ENCODE measurements at places on chromosomes 7 and 10.

DNA sequence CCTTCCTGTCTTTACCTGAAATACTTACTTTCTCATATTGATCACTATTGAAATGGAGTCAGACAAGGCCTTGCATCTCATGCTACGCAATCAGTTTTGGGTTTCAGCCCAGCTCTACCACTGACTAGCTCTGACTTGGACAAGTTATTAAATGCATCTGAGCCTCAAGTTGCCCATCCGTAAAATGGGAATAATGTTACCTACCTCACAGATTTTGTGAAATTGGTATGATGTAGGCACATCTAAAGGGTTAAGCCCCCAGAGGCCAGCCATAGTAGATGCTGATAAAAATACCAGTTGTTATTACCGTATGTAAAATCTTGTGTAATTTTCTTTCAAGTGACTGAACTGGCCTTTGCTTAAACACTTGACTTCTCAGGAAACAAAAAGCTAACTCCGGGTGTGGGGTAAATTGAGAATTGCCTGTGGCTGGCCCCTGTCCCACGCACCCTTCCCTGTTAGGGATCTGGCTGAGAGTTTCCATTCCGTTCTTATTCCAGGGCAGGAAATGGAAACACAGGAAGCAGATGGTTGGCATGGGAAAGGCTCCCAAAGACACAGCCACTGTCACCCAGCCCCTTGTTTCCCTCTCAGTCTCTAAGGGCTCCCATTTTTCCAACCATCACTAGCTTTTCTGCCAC lies 7.5 kb downstream of the DUSP5 start:
- DNase-seq: no peak

- DNase-seq: no peak
Measured at GRCh38 chr10:12588091-12588860, 238.9 kb downstream of the CAMK1D start.

- DNase-seq: no peak
Measured at GRCh38 chr10:124596116-124596785, 134.6 kb downstream of the LHPP start.

- DNase-seq: no peak
Measured at GRCh38 chr7:128692623-128693270, 20.7 kb downstream of the GARIN1A start.

GRCh38 chr7:105678811-105679495 lies 97.7 kb upstream of the EFCAB10 start:
- no peak for DNase-seq

DNA sequence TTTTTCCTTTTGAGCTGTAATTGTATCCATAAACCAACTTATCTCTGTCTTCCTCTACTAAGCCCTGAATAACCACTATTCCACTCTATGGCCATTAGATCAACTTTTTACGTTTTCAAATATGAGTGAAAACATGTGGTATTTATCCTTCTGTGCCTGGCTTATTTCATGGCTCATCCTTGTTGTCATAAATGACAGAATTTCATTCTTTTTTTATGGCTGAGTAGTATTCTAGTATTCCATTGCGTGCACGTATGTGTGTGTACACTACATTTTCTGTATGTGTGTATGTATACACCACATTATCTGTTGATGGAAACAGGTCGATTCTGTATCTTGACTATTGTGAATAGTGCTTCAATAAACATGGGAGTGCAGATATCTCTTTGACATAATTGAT lies 11.1 kb downstream of the CDK1 start:
- DNase-seq: no peak

GRCh38 chr7:122304996-122305421 lies 459 bp upstream of the FEZF1 start:
- no peak for DNase-seq

GRCh38 chr10:70678757-70679489 lies 6.6 kb downstream of the ADAMTS14 start:
- DNase-seq: no peak

DNA sequence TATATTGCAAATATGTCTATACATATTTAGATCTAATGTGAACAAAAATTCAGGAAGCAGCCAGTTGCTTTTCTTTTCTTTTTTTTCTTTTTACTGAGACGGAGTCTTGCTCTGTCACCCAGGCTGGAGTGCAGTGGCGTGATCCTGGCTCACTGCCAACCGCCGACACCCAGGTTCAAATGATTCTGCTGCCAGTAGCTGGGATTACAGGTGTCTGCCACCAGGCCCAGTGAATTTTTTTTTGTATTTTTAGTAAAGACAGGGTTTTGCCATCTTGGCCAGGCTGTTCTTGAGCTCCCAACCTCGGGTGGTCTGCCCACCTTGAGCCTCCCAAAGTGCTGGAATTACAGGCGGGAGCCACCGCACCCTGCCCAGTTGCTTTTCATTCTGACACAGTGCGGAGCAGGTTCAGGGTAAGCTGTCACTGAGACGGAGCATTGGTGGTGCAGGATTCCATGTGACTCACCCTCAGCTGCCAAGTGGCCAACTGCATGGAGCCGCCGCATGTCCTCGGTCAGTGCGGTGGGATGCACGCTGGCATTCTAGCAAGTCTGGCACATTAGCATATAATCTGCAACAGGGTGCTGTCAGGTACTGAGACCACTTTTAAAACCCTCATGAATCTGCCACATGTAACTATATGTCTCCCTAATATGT lies 362.7 kb downstream of the DNAJB6 start:
- DNase-seq: no peak

GRCh38 chr7:36311539-36311938 lies 78.1 kb upstream of the ANLN start:
- DNase-seq: no peak

DNA sequence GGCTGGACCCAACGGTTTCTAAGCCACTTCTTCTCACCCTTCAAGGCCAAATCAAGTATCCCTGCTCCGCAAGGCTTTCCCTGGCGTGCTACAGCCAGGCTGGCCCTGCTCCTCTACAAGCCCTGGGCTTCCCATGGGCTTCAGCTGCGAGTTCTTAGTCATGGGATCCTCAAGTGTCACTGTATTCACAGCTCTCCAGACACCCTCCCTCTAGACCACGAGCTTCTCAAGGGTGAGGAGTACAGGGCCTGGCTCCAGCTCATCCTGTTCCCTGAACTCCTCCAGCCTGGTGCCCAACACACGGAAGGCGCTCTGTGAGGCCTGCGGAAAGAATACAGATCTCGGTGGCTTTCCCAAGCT lies 38.8 kb downstream of the FAM53B start:
- DNase-seq: peak; percentile 61

- DNase-seq: no peak
Measured at GRCh38 chr7:1229956-1230355, 2.7 kb upstream of the UNCX start.

DNA sequence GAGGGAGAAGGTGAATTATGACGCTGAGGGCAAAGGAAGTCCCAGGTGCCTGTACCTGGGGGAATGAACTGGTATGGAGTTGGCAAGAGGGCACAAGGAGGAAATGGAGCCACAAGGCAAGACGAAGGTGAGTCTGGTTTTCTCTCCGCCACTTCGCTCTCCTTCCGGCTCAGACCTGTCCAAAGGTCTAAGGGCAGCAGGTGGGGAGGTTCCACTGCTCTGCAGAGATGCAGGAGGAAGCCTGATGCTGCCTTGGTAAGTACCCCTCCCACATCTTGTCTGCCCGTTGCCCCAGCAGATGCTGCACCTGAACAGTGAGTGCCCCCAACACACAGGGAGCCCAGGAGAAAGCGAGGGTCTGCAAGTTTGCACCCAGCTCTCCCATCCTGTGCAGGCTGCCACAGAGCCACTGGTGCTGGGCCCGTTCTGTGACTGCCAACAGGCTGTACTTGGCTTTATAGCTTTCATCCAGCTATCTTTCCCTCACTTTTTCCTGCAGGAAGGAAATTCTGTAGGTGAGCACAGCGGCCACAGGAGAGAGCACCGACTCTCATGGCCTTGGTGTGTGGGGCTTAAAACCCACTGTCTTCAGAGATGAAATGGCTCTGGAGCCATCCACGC lies 235.2 kb downstream of the COBL start:
- DNase-seq: no peak

DNA sequence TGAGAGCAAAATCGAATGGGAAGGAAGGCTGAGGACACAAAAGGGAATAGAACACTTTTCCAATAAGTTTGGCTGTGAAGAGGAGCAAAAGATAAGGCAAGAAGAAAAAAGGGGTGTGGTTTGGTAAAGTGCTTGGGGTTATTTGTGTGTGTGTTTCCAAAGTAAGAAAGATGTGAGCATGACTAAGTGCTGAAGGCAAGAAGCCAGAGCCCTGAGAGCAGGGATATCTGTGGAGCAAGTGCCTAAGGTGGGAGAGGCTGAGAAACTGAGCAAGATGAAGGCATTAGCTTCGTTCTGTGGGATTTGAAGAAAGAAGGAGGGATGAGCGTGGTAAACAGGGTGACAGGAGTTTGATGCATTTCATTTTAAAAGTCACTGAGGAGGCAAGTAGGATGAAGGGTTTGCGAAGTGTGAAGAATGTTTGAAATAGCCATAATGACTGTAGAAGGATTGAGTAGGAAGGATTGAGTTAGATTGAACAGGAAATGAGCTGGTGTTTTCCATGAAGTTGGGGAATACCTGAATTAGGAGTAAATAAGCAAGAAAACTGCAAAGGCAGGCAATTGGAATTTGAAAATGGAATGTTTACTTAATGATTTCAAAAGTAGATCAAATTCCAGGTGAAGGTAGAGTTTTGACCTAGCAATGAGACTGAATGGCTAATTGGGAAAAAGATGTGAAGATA lies 19.9 kb upstream of the SP4 start:
- no peak for DNase-seq

- no peak for DNase-seq
Measured at GRCh38 chr10:75397496-75398199, 3.9 kb downstream of the ZNF503 start.

- no peak for DNase-seq
Measured at GRCh38 chr10:23516530-23516929, 77.7 kb downstream of the OTUD1 start.

DNA sequence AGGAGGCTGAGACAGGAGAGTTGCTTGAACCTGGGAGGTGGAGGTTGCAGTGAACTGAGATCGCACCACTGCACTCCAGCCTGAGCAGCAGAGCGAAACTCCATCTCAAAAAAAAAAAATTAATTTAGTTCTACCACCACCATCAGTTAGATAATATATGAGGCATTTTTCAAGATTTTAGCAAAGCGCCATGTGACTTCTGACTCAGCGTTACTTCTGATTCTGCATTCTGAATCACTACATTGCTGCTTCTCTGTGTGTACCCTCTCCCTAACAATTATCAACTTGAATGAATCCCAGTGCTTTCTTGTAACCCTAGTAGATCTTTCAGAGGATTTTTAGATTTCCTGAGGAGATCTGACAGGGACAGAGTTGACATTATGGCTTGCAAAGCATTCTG lies 176.8 kb upstream of the SORCS1 start:
- DNase-seq: no peak

GRCh38 chr10:85527616-85528317 lies 838.8 kb downstream of the GRID1 start:
- DNase-seq: no peak

DNA sequence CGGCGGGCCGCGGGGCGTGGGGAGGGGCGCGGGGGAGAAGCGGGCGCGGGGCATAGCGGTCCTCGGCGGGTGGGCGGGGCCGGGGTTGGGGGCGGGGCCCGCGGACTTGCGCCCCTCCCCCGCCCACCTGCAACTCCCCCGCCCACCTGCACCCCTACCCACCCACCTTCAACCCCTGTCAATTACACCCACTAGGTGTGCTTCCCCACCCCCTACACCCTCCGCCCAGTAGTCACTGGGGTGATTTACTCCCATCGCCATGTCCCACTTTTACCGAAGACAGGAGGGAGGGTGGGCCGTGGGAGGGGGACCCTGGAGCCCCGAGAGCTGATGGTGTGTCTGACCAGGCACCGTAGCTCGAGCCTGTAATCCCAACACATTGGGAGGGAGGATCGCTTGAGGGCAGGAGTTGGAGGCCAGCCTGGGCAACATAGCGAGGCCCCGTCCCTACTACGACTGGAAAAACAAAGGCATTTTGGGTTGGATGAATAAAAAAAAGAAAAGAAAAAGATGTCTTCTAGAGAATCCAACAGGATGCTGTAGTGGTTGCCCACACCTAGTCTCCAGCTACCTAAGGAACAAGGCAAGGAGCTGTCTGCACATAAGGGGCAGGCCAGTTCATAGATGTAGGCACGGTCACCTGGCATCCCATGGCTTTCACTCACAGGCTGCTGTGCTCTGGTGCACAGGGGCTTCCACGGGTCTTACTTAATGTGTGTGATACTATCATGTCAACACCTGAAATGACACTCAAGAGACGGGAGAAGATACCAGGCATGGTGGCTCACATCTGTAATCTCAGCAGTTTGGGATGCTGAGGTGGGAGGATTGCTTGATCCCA lies 761 bp downstream of the KCTD7 start:
- peak; percentile 32 for DNase-seq

GRCh38 chr10:94402843-94403379 lies 570 bp downstream of the TBC1D12 start:
- peak; percentile 13 for DNase-seq

GRCh38 chr10:88853155-88853881 lies 1.7 kb upstream of the ANKRD22 start:
- no peak for DNase-seq

GRCh38 chr10:10870523-10871241 lies 147.0 kb upstream of the CELF2 start:
- no peak for DNase-seq

- no peak for DNase-seq
Measured at GRCh38 chr7:151306374-151306773, 35.2 kb upstream of the NUB1 start.

DNA sequence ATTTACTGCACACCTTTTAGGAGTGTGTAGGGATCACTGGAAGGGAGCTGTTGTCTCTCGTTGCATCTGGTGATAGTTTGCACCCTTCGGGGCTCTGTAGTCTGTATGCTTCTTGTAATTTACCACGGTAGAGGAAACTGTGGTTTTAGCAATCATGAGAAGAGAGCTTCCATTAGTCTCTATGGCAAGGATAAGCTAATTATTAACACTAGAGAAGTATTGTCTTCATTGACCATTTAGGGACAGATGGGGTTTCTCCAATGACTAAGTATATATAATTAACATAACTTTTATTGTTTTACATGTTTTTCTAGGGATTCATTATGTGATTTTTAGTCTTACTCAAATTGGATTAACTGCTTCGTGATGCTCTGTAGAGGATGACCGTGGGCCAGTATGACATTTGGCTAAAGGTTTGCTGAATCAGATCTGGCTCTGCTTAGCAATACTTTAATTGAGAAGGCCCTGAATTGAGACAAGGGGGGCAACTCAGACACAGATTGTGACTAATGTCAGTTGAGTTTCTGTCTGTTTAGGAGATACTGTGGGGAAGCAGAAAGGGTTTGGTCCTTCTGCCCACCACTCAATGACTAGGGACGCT lies 8.7 kb downstream of the SLC18A2 start:
- no peak for DNase-seq

DNA sequence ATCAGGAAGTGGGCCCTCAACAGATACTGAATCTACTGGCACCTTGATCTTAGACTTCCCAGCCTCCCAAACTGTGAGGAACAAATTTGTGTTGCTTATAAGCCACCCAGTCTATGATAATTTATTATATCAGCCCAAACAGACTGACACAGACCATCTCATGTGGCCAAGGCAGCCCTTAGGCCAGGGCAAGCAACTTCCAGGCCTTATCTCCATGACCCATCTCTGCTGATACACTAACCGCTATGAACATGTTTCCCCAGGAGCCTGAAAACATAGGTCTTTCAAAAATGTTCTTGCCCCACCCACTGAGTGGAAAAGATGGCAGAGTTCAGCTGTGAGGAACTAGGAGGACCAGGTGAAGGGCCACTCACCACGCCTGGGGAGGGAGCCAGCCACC lies 3.2 kb upstream of the BLOC1S2 start:
- DNase-seq: no peak

Measured in NCI-H510A (cell line).